MG63 (cell line): ENCODE measurements at places on chromosomes 2 and 18. TPM values are rescaled to one million over a fixed set of nuclear protein-coding genes. Genes with fewer than 3 reads are reported as not detected.
A peak's percentile ranks its signal among the peaks of the same experiment; 100 is the strongest.

DNA sequence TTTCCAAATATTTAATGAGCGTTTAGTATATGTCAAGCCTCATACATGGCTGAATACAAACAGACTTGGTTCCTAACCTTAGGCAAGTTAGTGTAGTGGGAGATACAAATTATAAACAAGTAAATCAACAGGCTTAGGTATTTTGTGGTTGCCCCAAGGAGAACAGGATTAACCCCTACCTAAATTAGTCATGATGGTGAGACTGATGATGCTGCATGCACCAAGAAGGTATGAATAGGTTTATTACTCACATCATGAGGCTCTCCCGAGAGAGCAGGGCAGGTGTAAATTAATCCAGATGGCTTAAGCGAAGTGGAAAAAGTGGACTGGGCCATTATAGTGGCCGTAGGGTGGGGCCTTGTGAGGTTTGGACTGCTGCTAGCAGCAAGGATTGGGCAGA lies 118.1 kb upstream of the GCFC2 start:
- no peak for DNase-seq

DNA sequence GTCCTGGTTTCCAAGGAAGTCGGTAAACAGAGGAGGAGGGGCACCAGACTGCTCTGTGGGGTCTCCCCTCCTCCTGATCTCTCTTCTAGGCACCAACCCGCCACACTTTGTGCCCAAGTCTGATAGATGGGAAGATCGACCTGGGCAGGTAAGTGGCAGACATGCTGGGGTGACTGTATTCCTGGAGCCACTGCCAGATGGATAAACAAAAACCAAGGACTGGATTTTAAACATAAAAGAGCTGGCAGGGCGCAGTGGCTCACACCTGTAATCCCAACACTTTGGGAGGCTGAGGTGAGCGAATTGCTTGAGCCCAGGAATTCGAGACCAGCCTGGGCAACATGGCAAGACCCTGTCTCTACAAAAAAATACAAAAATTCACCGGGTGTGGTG lies 181.2 kb downstream of the ANAPC1 start:
- DNase-seq: no peak

DNA sequence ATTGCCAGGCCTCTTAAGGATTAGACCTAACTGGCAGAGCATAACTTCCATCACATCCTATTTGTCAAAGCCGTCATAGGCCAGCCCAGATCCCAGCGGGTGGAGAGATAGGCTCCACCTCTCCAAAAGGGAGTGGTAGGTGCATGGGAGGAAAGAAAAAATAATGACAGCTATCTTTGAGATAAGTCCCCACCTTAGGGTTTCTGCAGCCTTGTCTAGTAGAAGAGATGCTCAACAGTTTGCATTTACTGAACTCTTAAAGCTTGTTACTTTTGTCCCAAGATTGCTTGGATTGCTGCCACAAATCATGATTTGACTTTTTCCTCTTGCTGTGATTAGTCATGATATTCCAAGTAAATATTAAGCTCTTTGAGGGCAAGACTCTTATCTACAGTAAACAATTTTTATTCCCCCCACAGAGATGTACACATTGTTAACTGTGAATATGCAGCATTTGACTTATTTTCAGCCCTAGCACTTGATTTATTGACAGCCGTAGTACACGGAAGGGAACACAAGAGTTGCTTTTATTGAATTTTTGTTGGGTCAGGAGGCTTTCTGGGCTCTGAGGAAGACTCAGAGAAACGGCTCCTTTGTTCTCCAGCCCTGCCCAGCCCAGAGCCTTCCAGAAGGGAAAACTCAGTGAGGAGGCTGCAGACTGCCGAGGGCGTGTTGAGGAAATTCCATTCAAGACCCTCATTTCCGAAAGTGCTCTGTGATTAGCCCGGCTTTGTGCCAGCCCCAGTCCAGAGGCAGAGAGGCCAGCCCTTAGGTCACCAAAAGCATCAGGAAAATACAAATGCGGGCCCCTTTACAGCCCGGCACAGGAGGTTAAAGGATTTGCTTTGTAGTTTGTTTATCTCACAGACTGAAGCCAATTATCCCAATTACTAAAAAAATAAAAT lies 75.5 kb upstream of the ZNF532 start:
- no peak for DNase-seq

DNA sequence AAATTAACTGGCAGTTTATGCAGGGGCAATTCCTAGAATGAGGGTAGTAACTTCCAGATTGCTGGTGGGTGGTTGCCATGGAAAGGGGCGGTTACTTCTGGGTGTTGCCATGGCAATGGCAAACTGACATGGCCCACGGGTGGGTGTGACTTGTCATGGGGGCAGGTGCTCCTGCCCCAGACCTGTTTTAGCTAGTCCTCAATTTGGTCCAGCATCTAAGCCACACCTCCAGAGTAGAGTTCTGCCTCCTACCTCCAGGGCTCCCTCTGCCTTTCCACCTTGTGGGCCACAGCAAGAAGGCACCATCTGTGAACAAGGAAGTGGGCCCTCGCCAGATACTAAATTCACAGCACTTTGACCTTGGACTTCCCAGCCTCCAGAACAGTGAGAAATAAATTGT lies 148.7 kb downstream of the TFCP2L1 start:
- no peak for DNase-seq

- DNase-seq: peak; percentile 5
These were observed 85.6 kb downstream of the IKZF2 start for GRCh38 chr2:213065583-213066442.

DNA sequence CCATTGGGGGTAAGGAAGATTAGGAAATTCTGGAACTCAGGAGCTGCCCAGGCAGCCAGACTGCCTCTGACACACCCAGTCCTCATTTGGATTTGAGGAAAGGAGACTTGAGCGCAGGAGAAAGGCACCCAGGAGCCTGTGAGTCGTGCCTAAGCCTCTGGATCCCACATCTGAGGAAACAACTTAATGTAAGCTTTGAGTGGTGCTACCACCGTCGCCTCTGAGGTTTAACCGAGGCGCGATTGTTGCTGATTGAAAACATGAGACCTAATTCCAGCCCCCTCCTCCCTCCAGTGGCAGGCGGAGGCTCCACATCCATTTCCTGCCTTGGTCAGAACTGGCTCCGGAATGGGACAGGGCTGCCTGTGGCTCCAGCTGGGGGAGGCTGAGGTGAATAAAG lies 176.7 kb upstream of the PKDCC start:
- peak; percentile 24 for DNase-seq

DNA sequence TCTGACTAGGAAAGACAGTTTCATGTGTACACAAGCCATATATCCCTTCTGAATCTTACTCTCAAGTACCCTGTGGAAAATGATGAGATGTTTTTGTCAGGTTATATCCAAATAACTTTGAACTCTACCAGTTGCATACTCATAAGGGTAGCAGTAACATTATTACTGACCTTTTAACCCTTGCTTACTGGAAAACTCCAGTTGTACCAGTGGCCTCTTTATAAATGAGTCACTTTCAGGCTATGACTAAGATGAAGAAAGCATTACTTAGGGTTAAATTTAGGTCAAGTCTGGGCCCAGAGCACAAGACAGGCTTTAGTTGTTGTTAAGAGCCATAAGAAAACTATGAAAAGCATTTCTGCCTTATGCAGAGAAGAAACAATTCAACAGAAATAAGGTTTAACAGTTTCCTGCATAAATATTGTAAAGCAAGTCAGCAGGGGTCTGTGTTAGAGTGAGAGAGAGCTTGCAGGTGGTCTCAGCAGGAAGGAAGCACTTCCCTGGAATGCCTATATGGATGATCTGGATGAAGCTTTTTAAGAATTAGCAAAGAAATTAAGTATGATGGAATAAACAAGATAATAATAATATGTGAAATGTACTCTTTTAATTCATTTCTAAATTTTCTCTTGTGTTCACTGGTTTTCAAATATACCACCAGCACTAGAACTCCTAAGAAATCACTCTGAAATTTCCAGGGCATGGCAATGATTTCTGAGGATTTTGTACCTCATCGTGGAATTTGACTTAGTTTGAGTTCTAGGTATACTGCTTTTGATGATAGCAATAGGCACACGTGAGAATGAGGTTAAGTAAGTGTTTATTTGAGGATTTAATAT lies 126.6 kb downstream of the UBE2E3 start:
- DNase-seq: peak; percentile 44

- DNase-seq: no peak
These were observed 293.7 kb downstream of the NDUFA10 start for GRCh38 chr2:239731422-239731821.

- no peak for DNase-seq
These were observed 52.5 kb upstream of the GPR17 start for GRCh38 chr2:127593228-127594115.

GRCh38 chr18:68447286-68447685 lies 267.6 kb downstream of the TMX3 start:
- DNase-seq: no peak

DNA sequence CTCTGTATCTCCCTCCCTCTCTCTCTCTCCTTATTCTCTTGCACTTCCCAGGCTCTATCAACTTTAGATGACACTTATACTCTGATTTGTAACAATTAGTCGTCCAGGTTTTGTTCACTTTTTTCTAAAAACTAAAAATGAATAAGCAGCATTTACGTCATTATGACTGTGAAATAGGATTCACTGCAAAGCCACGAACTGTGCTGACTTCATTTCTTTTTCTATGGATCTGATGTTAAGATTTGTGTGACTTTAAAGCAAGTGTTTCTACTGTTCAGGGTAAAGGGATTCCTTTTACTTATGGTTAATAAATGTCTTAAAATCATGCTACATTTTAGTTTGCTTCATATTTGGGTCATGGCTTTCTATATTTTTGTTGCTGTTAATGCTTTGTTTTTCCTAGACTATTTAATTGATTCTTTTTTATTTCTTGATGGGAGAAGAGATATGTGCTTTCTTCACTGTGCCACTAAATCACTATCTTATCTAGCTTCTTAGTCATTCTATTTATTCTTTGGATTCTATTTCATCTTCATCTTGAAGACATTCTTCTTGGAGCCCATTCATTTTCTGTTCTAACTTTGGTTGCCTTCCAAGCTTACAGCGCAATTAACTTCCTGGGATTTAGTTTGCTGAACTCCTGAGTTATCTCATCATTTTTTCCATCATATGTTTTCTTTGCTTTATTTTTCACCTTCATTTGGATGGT lies 480.4 kb upstream of the TRIB2 start:
- DNase-seq: no peak

- DNase-seq: no peak
These were observed 560 bp upstream of the SKA1 start for GRCh38 chr18:50374220-50374752.

- DNase-seq: no peak
These were observed 18.3 kb upstream of the RPL31 start for GRCh38 chr2:100983684-100984310.

BAZ2B gene
- 2.1 and 12.2 TPM in 2 replicates for total RNA-seq
